ENCODE measurements at places on chromosomes 11 and 22.

DNA sequence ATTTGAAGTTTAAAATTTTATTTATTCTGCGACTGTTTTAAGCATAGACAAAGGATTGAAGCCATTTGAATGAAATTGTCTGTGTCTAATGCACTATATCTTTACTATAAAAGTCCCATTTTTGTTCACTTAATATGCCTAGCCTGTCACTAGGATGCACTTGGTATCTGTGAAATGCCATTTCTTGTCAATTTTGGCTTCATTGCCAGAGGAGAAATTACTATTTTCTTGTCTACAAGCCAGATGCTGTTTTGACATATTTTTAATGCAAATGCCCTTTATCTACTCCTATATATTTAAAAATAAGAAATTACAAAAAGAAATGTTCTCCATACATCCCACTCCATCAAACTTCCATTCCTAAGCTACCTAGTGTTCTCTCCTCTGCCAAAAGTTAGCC is 1704.5 kb upstream of the RAG2 start:
- no peak for DNase-seq

- DNase-seq = no peak
Observed at GRCh38 chr11:94557992-94558391, 9.2 kb upstream of the PIWIL4 start.

- no peak for DNase-seq
Observed at GRCh38 chr22:29690476-29690875, 29.3 kb upstream of the CABP7 start.

DNA sequence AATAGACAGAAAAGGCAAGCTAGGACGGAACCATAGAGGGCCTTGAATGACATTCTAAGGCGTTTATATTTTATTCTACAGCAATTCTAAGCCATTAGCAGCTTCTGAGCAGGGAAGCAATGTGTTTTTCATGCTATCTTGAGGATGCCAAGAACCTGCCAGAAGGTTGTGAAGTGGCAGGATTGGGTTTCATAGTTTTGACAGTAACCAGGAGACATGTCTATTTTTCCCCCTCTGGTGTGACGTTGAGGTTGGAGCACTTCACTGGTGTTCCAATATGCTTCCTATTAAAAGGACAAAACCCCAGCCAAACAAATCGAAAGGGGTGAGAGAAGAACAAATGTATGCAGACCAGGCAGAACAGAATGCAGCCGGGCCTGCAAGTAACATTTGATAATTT is 148.2 kb downstream of the SPATA19 start:
- no peak for DNase-seq

DNA sequence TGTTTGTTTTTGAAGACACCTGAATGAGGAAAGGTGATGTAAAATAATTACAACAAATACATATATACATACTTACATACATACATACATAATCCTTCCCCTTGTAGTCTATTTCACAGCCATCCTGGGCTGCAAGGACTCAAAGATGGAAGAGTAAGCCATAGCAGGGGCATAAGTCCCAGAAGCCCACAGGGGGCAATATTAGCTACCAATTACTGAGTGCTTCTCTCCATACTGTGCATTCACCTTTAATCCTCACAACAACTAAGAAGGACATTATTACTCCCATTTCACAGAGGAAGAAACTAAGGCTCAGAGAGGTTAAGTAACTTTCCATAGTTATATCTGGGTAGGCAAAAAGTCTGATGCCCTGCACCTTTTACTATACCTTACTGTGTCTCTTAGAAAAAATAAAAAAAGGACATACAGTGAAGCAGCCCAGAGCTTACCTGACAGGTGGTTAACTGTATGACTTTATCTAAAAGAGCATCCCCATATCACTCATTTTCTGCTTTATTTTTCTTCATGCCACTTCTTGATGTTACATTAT is 2.7 kb downstream of the SERGEF start:
- no peak for DNase-seq

- no peak for DNase-seq
Observed at GRCh38 chr11:94786264-94787126, 18.3 kb downstream of the AMOTL1 start.

DNA sequence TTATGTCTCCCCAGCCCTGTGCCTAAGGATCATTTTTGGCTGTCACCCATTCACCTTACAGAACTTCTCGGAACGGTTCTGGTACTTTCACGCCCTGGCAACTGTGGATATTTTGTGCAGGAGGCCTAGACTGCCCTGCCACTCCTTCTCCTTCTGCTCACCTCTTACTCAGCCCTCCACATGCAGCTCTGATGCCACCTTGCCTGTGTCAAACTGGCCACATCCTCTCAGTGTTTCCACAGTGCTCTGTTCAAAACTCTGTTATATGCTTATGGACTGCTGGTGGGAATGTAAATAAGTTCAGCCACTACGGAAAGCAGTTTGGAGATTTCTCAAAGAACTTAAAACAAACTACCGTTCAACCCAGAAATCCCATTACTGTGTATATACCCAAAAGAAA is 100.8 kb upstream of the MTMR2 start:
- no peak for DNase-seq

DNA sequence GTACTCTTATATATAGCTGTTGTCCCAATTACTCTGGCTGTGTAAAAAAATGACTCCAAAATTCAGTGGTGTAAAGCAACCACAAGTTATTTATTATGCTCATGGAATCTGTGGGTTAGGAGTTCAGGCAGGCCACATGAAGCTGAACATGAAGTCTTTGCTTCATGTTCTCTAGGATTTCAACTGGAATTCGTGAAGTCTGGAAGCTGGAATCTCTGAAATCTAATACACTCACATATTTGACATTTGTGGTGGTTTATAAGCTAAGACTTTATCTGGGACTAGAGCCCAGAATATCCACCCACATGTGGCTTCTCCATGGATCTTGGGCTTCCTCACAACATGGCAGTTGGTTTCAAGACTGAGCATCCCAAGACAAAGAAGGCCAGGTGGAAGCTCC is 430.6 kb downstream of the MIAT start:
- no peak for DNase-seq

- DNase-seq = no peak
Observed at GRCh38 chr22:38239101-38239761, 33.6 kb downstream of the TMEM184B start.

GRCh38 chr22:32728291-32728690 is 73.2 kb upstream of the TIMP3 start:
- DNase-seq = no peak

GRCh38 chr11:64037027-64037634 is 1.4 kb downstream of the FLRT1 start:
- DNase-seq = no peak

GRCh38 chr11:22869325-22869724 is 9.1 kb upstream of the CCDC179 start:
- DNase-seq = no peak
